ENCODE measurements at places on chromosomes 7 and 10.

DNA sequence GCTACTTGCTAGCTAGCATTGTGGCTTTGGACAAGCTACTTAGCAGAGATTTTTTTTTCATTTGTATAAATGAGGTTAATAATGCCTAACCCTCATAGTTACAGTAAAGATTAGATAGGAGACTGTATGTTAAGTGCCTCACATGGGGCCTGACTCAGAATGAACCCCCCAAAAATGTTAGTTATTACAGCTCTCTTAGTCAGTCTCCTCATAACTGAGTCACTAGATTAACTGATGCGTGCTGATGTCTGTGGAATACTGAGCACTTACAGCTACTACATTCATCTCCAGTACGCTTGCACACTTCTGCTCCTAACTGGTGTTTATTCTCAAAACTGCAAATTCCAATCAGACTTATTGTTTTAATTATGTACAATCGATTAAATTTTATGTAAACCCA, 315.3 kb downstream of the SNX13 start:
- DNase-seq: no peak

GRCh38 chr7:27091941-27092818, 3.6 kb downstream of the HOXA1 start:
- no peak for DNase-seq

GRCh38 chr10:73591935-73592699, 975 bp upstream of the USP54 start:
- no peak for DNase-seq

DNA sequence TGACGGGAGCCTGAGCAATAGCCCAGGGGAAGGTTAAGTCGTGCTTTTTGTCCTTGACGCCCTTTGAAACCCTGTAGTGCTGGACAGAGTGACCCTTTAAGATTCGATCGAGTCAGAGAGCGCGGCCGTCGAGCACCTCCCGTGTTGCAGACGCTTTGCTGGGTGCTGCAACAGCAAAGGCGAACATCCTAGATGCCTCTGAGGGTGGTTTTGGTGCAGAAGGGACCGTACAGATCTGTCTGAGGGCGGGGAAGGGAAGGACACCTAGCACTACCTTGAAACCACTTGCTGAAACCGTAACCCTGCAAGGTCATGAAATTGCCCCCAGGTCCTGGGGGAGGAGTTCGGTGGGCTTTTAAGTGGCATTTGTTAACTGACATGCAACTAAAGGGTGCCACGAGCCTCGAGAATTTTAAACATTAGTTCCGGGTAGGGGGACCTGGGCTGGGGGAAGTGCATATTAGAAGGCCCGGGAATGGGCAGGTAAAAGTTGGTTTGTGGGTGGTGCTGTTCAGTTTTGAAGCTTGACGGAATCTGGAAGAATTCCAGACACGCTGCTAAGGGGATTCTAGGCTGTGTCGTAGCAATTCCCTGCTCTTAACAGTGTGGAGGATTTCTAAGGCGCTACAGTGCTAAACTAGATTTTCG, 786 bp downstream of the ATP5F1C start:
- DNase-seq: no peak

DNA sequence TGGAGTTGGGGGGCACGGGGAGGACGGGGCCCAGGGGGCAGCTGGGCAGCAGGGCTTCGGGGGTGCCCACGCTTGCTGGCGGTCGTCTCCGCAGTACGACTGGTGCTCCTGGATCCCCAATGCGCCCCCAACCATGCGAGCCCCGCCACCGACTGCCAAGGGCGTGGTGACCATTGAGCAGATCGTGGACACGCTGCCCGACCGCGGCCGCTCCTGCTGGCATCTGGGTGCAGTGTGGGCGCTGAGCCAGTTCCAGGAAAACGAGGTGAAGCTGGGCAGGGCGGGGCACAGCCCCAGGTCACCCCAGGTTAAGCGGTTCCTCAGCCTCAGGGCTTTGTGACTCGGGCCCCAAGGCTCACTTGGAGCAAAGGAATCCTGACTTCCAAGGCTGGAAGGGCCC, 70.0 kb downstream of the ALOX5 start:
- DNase-seq: no peak

DNA sequence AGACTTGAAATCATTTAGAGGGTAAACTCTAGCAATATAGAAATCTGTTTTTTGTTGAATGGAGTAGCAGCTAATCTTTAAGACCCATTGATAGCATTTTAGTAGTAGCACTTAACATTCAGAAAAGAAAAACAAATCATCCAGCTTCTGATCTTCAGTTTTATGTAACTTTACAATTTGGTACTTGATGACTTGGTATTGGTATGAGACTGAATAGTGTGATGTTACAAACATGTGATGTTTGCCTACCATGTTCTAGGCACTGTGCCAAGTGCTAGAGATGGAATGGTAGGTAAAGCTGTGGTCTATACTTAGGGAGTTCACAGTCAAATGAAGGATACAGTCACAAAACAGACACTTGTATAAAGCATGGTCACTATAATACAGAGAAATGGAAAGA, 21.3 kb downstream of the ZEB1 start:
- no peak for DNase-seq

DNA sequence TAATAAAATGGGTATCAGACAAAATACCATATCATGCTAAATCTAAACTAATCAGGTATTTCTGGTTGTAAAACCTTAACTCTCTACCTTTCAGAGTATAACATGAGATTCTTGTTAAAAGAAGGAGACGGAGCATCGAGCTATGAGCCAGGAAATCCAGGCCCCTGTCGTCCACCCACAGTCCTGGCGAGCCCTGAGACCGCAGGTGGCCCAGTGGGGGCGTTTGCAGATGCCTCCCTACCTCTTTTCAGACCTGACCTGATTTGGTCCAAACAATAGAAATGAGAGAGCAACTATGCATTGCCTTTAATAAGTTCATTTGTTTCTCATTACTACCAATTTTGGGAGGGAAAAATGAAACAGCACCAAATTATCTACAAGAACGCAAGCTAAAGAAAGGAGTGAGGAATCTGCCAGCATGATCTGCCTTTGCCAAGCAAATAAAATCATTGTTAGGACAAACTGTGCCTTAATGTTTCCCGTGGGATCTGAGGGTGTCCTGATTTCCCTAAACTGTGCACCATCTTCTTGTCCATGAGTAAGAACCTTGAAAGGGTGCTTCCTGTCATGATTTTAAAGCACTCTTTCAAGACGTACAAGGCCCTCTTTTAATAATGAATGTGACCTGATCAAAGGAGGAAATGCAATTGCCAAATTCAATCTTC, 166.7 kb downstream of the TCERG1L start:
- DNase-seq: no peak

DNA sequence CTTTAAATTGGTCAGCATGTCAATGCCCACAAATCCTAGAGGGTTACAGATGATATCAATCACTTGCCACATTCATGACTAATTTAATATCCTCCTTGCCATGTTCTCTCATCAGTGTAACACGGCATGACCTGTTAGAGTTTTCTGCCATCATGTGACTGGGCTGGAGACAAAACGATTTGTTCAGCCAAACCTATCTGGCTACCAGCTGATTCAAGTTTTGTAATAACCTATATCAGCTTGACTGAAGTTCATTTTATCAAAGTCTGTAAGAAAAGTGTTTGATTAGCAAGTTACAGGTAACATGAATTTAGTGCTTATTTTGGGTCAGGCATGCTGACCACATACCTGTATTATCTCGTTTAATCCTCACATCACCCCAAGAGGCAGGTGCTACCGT, 25.7 kb downstream of the NEUROD6 start:
- no peak for DNase-seq

GRCh38 chr10:132630666-132631337, 93.2 kb downstream of the INPP5A start:
- DNase-seq: no peak

DNA sequence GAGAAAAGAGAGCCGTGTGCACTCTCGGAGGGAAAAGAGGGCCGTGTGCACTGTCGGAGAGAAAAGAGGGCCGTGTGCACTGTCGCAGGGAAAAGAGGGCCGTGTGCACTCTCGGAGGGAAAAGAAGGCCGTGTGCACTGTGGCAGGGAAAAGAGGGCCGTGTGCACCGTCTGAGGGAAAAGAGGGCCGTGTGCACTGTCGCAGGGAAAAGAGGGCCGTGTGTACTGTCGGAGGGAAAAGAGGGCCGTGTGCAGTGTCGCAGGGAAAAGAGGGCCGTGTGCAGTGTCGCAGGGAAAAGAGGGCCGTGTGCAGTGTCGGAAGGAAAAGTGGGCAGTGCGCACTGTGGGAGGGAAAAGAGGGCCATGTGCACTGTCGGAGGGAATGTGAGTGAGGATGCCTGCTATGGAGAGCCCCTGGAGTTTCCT, 188.7 kb downstream of the DNAJB6 start:
- DNase-seq: no peak

GRCh38 chr10:35611750-35612149, 6.6 kb downstream of the GJD4 start:
- no peak for DNase-seq

DNA sequence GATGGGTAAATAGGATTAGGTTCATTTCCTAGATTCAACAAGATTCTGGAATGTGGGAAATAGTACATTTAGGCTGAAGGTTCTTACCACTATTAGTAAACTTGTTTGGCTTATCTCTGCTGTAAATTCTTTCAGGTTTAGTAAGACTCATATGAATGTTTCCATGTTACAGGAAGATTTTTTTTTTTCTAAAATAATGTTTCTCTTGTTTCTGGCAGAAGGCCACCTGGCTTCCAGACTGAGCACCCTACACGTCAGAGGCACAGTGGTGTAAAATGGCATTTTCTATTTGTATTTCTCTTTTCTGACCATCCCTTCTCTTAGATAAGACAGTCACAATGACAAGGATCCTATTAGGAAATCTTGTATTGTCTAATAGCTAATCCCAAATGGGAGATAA, 22.7 kb upstream of the AASS start:
- DNase-seq: no peak

GRCh38 chr7:70093205-70093904, 495.1 kb downstream of the AUTS2 start:
- no peak for DNase-seq

DNA sequence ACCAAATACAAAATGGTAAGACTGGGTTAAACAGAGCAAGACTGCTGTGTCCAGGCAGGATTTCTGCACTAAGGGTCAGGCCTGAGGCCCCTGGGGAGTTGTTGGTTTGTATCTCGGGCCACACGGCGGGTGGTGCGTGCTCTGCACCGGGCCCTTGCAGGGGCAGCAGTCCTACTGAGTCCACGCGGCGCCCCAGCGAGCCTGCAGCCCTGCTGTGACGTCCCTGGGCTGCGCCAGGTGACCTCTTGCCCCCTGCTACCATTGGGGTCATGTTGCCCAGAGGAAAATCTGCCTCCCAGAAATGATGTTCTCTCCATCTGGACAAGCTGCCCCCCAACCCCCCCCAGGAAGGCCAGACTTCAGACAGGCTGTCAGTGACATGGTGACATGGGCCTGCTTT, 281.5 kb downstream of the CELF2 start:
- DNase-seq: no peak

DNA sequence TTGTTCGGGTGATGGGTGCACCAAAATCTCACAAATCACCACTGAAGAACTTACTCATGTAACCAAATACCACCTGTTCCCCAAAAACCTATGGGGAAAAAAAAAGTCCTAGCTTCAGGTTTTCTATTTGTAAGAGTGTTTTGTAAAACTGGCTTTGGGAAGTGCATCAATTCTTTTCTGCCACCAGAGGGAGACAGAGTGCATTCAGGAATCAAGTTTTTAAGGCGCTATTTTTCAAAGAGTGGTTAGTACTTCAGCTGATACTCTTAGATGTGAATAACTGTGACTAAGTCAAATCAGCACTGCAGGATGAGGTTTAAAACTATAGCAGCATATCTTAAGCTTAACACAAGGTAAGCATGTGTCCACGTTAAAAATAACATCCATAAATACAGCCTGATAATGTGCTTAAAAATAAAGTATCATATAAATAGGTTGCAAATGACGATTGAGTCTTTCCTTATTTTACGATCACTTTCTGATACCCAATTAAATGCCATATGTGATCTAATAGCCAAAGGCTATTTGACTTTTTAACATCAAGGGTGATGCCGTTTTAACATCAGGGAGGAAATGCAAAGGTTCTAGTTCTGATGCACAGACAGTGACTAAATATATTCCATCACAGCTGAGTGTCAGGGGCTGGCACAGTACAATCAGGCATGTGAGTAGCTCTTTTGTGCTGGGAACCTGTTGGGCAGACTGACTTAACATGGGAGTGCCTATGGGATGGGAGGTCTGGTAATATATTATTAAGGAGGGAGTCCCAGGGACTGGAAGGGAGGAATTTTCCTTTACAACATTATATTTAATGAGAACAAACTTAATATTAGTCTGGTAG, 10.6 kb upstream of the LYZL2 start:
- no peak for DNase-seq

GRCh38 chr7:121500360-121501058, 104.4 kb upstream of the FAM3C start:
- DNase-seq: no peak

DNA sequence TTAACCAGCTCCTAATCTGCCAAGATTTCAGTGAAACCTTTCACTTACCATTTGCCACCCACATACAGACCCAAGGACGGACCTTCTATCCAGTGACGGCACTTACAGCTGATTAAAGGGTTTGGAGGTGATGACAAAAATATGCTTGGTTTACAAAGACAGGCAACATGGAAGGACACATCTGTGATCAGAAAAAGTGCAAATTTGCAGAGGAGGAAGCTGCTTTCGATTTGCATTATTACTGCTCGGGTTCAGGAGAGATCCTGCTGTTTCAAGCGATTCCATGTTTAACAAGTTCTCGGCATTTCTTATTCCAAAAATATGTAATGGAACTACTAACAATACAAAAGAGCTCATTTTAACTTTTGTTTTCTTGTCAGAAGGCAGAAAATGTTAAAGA, 109.0 kb downstream of the JAZF1 start:
- no peak for DNase-seq

DNA sequence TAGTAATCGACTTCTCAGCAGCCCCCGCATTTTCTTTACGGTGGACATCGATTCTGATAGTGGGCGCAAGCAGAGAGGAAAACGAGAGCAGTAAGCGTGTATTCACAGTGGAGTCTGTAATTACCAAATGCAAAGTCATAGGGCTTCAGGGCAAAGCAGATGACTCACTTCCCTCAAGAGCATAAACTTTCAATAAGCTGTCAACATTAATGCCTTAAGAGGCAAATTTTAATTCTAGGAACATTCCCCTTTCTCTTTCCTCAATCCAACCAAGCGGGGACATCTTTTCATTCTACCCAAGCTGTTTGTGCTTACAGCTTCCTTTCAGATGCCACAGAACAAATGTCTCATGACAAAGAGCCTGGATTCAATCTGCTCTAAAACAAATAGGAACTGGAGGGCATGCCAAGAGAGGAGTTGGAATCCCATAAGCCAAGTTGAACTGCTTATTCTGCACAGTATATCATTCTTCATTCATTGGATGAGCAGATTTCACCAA, 48.6 kb downstream of the MALSU1 start:
- DNase-seq: no peak

All from CD8-positive, alpha-beta T cell (primary cell).